ENCODE measurements at places on chromosomes 3 and 15.

DNA sequence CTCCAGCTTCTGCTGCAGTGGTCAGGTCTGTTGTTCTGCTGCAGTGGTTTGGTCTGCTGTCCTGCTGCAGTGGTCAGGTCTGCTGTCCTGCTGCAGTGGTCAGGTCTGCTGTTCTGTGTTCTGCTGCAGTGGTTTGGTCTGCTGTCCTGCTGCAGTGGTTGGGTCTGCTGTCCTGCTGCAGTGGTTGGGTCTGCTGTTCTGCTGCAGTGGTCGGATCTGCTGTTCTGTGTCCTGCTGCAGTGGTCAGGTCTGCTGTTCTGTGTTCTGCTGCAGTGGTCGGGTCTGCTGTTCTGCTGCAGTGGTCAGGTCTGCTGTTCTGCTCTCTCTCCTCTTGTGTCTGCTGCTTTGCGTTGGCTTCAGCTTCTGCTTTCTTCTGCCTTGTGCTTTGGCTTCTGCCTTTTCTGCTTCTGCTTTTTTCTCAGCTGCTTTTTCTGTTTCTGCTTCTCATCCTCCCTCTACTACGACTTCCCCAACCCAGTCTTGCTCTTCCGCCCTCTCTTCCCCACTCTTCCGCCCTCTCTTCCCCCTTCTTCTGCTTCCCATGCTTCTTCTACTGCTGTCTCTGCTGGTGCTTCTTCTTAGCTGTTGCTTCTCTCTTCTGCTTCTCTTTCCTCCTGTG, 50.7 kb downstream of the FAM43A start:
- DNase-seq, result no peak

DNA sequence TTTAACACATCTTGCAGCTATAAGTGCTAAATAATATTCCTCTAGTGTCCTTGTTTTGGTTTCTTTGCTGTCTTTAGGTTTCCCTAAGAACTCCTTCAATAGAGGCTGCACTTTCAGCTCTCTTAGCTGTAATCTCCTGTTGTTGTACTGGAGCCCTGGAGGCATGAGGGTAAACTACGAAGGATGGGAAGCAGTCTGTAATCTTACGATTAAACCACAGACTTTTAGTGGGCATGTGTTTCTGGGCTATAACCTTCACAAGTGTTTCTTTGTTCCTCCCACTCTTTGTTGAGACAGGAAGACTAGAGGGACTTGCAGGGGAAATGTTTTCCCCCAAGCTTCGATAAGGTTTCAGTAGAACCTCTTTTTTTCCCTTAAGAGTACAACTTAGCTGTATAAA, 1058.1 kb downstream of the NSUN3 start:
- DNase-seq, result no peak

- DNase-seq, result no peak
Measured at GRCh38 chr3:12751571-12751970, 7.5 kb downstream of the TMEM40 start.

- DNase-seq, result no peak
Measured at GRCh38 chr15:101451846-101452245, 37.7 kb downstream of the PCSK6 start.

DNA sequence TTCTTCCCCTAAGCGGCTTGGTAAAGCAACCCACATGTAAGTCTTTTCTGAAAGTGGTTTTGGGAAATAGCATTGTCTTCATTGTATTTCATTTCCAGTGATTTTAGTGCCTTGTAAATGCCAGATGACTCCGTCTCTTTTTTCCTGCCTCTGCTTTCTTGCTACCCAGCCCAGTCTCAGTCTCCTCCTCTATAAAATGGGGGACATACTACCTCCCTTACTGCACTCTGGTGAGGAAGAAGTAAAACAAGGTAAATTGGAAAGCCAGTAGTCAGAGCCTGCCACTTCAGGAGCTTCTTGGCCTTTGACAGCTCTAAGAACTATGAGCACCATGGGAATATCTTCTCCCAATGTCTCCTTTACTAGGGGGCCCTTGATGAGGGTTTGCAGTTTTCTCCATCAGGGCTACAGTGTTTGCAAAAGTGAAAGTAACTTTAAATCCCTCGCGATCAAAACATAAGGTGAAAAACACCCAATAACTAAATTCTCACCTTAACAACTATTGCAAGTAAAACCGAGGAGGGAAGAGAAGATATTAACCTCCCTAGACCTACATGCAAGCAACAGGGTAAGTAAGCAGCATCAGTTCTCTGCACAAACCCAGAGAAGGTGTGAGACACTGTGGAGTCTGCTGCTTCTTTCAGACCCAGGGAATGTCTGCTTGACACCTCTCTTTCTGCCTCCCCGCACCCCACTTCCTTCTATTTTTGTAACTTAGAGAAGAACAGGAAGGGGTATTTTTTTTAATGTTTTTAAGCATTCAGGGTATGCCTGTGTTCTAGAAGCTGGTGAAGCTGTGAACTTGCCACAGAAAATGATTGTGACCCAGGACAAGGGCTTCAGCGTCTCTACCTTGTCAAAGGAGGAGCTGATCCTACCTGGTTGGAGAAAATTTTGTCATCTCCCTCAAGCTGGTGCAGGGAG, 159.1 kb upstream of the EOMES start:
- no peak for DNase-seq

GRCh38 chr3:125119752-125120378, 64.1 kb upstream of the HEG1 start:
- no peak for DNase-seq

- DNase-seq, result no peak
Measured at GRCh38 chr15:90064911-90065681, 37.2 kb downstream of the IDH2 start.

GRCh38 chr3:44400771-44401170, 62.2 kb downstream of the TCAIM start:
- DNase-seq, result no peak

DNA sequence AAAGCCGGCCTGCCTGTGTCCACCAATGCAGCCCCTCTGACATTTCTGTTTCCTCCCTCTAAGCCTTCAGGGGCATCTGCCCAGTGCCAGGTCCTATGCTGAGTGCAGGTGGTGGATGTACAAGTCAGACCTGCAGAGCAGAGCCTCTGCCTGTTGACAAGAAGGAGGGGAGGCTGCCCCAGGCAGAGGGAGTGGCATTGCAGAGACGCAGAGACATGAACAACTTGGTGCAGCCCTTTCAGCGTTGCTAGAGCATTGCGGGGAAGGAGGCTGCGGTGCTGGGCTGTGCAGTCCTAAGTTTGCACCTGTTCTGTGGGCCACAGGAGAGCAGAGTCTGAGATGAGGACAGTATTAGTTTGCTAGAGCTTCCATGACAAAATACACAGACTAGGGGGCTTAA, 65.2 kb downstream of the LSM3 start:
- no peak for DNase-seq

DNA sequence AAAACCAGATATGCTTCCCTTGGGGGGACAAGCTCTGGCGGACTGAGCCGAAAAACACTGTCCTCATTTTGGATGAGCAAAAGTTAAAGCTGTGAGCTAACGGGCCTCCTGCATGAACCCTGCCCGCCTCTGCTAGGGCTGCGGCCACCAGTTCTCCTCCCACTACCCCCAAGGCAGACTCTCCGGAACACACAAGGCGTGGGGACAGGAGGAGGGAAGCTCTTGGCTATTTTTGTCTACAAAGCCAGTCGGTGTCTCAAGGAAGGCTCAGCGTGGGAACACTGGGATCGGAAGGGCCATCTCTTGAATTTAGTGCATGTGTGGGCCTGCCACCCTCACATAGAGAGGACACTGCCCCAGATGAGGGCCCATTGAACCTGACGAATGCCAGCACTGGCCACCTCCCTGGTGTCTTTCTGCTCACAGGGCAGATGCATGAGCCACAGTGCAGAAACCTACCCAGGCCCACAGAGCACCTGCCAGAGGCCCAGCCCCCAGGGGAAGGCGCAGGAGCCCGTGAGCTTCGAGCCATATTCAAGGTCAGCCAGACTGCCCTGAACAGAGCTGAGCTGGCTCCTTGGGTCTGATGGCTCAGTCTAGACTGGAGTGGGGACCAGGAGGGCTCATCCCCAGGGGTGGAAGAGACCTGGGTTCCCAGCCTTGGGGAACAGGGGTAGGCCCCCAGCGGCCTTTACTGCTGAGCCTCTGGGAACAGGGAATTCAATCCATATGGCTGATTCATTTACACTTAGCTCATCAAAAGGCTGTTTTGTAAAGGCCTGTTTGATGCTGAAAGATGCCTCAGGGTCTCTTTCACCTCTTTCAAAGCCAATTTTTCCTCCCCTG, 38.3 kb downstream of the HCN4 start:
- DNase-seq, result no peak

GRCh38 chr15:26790118-26790517, 17.3 kb upstream of the GABRB3 start:
- DNase-seq, result no peak

DNA sequence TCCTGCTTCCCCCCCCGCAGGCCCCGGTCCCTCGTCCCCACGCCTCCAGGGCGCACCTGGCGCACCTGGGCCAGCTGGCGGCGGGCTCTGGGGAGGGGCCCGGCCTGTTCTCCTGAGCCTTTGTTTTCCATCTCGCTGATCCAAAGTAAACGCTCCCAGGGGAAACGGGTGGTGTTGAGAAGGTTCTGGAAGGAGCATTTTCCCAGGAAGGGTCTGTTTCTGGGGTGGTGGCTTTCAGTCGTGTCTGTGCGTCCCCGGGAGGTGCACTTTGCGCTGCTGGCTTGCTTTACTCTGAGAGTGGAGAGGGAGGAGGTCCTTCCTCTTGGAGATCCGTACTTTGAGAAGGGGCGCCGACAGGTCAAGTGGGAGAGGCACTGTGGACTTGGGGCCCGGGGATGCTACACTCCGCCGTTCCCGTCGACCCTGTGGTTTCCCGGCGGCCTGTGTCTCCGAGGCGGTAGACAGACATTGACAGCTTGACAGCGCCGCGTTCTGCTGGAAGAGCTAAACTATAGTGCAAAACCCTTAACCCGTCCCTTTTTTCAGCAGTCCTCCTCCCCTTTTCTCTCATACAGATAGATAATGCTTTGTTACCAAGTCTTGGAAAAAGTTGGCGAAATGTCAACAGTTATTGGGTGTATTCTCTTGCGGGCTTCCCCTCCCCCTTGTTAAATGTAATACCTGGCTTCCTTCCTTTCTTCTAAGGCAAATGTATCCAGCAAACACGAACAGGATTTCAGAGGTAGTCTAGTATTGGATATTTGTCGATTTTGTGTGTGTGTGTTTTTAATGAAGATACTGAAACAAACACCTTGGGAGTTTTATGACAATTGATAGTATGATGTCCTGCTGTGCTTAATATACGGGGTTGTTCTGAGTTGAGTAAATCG, 6.5 kb downstream of the TPM1 start:
- DNase-seq, result peak; percentile 7

DNA sequence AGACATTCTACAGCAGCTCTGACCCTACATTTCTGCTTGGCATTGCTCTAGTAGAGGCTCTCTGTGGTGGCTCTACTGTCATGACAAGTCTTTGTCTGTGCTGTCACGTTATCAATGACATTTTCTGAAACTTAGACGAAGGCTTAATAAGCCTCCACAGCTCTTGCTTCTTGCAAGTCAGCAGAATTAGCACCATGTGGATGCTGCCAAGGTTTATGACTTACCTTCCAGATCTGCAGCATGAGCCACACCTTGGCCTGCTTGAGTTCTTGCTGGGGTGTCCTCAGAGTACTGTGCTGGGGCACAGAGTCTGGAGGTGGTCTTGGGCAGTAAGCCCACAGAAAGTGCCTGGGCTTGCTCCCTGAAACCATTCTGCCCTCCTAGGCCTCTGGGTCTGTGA, 9.8 kb downstream of the RTP1 start:
- no peak for DNase-seq

DNA sequence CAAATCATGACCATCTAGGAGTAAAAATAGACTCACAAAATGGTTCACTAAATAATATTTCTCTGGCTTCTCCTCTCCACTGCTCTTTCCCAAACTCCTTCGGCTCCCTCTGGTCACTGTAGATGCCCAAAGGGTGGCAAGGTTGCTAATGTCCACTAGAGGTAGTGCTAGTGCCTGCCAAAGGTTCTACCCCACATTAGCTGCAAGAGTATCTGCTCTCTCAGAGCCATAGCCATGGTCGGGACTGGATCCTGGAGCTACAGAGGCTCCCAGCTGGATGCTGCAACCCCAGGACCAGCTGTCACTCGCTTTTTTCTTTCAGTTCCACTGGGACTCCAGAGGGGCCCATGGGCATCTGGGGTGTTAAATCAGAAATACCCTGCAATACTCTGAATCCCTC, 8.5 kb downstream of the HTR3D start:
- no peak for DNase-seq

DNA sequence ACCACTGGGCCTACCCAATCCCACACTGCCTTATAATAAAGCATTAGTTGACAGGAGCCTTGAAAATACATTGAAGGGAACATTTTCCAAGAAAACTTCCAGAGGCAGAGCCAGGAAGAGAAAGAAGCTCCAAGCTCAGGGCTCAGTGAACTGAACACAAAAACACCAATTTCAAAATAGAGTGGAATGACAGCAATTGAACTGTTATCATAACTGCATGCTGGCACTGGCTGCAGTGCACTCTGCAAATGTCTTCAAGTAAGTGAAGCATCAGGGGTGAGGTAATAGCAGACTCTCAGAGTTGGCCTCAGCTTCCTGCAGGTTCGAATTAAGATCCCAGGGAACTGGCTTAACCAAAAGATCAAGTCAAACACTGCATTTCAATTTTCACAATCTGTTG, 388.0 kb upstream of the WNT5A start:
- DNase-seq, result no peak

GRCh38 chr15:33968821-33969220, 524 bp downstream of the CHRM5 start:
- no peak for DNase-seq

GRCh38 chr3:195226900-195227447, 44.0 kb downstream of the XXYLT1 start:
- no peak for DNase-seq

GRCh38 chr3:124520970-124521369, 209.3 kb upstream of the UMPS start:
- no peak for DNase-seq

- no peak for DNase-seq
Measured at GRCh38 chr3:148873270-148873927, 8.3 kb downstream of the CPA3 start.

DNA sequence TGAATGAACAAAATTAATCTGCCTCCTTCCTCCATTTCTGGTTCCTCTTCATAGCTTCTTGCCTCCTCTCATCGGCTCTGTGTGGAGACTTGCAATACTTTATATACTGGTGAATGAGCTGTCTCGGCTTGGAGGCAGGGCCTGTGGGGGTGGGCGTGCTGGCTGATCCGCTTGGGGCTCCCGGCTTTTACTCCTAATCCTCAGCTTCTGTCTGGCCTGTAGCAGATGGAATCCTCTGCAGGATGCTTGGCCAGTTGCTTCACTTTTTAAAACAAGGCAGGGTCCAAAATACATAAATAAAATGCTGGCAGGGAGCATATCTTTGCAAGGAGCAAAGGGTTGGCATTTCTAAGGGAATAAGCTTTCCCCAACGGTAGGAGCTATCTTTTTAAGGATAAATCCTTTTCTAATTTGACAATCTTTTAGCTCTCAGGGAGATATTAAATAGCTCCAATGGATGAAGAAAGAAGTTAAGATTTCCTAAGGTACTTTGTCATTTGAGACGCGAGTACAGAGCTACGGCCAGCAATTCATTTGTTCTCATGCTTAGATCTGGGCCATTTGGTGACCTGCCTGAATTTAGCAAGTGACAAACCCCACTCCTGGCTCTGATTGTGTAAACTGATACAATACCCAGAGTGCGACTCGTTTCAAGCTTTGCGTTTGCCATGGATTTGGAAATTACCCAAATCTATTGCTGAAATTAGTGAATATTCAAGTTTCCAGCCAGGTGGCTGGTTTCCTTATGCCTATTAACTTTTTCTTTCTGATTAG, 18.9 kb downstream of the SV2B start:
- DNase-seq, result no peak

All from activated CD4-positive, alpha-beta T cell treated with anti-CD3 and anti-CD28 coated beads, Interleukin-2, amount 50 U/mL, for 24 hours (primary cell).